Right renal cortex interstitium (tissue), 3 donors: ENCODE measurements at places on chromosomes 2 and 18.

DNA sequence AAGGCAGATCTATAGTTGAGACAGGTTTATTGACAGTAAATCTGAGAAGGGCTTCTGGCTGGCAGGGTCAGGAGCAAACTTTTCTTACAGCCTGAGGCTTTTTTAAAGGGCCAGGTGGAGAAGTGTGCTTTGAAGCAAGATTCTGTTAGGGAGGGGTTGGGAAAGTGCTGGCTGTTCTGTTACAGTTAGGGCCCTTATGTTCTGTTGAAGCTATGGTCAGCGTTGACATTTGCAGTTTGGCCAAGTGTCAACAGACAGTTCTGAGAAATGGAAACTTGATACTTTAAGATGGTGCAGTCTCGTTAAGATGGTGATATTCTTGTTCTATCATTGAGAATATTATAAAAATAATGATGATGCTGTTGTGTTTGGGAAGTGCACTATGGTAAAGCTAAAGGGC lies 154.2 kb downstream of the RDH14 start:
- DNase-seq: no peak

- no peak for DNase-seq
Measured at GRCh38 chr2:156452971-156453370, 16.8 kb downstream of the GPD2 start.

- no peak for DNase-seq
Measured at GRCh38 chr2:29012211-29012681, 31.1 kb downstream of the TOGARAM2 start.

DNA sequence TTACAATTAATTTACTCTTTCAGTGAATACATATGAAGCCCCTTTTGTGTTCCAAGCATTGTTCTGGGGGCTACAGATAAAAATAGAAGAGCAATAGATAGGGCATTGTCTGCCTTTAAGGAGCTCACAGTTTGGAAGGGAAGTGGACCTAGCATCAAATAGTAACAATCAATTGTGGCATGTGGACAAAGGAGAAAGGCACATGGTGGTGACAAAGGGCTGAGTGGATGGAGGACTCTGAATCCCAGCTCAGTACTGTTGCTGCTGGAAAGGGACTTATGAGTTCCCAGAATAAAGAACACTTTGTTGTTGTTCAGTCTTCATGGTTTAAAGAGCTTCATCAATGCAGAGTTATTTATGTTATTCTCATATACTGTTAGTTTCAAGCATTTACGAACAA lies 217.7 kb downstream of the HRH4 start:
- no peak for DNase-seq

DNA sequence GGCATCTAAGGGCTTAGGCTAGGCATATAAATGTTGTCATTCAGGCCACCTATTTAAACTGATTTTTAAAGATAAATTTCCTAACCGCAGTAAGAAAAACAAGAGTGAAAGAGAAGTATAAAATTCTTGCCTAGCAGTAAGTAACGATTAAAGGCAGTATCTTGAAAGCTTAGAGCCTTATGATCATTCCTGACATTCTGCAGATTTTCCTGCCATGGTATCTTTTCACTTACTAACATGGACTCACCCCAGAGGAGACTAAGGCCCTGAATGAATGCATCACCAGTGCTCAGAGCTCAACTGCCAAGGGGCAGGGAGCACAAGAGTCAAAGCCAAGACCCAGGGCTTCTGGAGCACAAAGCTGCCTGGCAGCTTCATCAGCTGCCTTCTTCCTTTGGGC lies 133.1 kb downstream of the GCA start:
- DNase-seq: no peak

GRCh38 chr2:222722327-222722946 lies 51.0 kb downstream of the MOGAT1 start:
- no peak for DNase-seq

- no peak for DNase-seq
Measured at GRCh38 chr18:79588636-79589481, 90.7 kb upstream of the CTDP1 start.

GRCh38 chr2:137096693-137097092 lies 331.3 kb downstream of the THSD7B start:
- no peak for DNase-seq

DNA sequence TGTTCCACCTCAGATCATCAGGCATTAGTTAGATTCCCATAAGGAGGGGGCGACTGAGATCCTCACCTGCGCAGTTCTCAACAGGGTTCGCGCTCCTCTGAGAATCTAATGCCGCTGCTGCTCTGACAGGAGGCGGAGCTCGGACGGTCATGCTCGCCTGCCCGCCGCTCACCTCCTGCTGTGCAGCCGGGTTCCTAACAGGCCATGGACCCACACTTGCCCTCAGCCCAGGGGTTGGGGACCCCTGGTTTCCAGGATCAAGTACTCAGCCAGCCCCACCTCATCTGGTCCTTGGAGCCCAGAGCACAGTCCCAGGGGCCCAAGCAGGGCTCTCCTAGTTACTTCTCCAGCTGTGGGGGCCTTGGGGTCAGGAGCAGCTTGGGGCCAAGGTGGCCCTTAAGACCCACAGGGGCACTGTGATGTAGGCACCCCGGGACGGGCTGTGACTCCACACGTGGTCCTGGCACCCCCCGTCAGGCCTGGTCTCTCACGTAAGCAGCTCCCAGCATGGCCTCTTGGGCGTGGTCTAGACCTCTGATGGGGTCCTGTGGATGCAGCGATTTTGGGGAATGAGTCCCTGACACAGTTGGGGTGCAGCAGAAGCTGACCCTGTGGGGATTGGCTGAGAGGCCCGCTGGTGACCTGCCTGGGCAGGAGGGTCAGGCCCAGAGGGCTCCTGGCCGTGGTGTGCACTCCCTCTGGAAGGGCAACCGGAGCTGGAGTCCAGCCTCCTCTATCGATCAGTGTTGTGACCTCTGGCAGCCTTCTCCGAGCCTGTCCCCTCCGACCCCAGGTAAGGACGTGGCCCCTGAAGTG lies 28.3 kb upstream of the OTOS start:
- DNase-seq: no peak

- DNase-seq: no peak
Measured at GRCh38 chr18:902229-902628, 2.4 kb upstream of the ADCYAP1 start.

DNA sequence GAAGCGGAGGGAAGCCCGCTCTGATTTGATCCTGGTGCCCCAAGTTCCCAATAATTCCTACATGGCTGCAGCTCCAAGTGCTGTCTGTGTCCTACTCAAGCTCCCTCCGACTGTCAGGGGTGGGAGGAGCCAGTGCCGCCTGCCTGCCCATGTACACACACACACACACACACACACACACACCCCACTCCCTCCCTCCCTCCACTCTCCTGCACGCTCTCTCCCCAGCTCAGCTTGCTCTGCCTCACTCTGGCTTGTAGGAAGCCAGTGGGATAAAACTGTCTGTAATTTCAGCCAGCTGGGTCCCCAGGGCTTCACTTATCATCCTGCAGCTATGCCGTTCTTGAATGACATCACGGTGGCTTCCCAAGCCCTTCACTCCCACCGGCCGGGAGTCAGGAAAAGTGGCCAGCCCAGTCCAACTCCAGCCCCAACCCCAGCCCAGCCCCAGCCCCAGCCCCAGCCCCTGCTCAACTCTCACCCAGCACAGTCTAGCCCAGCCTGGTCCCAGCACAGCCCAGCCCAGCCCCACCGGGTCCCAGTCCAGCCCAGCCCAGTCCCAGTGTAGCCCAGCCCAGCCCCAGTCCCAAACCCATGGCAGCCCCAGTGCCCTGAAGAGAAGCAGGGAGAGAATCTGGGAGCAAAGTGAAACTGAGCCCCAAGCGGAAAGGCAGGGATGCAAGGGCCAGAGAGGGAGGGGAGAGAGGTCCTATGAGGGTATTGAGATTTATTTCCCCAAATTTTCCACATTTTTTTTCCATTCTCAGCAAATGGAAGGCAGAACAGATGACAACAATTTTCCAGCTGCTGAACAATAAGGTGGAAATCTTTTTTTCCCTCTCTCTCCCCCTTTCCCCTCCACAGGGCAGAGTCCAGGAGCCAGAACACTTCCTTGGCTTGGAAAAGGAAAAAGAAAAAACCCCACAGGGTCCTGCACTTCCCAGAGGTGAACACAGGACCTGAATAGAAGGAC lies 144.0 kb downstream of the TNS1 start:
- peak; percentile 92 for DNase-seq

DNA sequence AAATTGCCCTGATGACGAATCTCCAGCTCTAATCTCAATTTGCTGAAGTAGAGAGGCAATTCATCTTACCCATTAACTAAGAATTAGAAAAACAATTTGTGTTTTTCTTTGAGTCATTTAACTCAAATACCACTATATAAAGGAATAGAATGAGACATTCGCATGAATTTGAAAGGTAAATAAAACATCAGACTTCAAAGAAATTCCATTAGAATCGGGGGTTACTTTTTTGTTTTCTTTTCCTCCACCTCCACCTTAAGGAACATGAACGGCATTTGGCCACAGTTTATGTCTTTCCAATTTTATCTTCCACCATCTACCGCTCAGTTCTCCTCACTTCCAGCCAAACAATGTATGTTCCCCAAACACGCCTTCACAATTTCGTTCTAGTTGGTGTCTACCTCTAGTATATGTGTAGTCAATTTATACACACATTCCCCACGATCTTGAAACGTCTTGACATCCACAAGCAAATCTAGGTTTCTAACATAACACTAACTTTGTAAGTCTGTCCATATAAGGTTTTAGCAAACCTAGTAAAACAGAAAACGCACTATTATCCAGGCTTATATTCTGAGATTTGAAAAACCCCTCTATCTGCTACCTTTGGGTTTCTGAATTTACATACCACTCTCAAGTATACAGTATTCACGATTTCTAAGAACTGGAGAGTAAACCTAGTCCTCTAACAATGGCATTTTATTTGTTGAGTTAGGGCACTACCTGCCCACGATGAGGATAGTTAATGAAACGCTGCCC lies 1.2 kb upstream of the SMCHD1 start:
- DNase-seq: peak; percentile 21

GRCh38 chr2:128215897-128216642 lies 102.6 kb downstream of the HS6ST1 start:
- no peak for DNase-seq

GRCh38 chr2:119225105-119225865 lies 1.7 kb downstream of the STEAP3 start:
- no peak for DNase-seq

DNA sequence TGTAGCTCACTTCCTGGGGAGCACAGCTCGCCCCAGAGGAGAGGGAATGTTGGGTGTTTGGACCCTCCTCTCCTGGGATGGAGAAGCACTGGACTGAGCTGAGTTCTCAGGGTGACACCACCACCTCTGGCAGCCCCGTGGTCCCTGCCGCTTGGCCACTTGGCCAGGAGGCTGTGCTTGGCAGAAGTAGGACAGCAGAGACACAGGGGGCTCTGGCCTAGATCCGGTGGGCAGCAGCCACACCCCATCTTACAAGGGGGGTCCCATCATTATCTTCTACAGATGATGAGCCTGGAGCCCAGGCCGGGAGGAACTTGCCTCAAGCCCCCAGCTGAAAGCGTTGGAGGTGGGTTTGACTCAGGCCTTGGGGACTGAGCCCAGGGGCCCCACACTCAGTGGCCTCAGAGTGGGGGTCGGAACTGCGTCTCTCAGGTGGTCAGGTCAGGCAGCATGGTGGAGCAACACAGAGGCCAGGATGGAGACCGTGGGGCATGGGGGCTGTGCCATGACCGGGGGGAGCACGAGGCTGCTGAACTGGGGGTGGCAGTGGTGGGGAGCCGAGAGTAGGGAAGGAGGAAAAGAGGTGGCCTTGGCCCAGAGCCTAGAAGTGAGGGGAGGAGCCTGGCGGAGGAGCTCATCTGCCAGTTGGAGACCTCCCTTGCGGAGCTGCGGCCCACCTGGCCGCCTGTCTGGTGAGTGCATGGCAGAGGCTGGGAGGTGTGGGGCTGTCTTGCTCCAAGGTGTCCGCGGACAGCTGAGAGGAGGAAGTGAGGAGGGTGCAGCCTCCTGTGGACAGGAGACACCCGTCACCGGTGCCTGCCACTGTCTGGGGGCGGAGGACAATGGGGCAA lies 63.6 kb upstream of the HDAC4 start:
- DNase-seq: no peak

GRCh38 chr18:65725251-65726050 lies 25.4 kb upstream of the CDH7 start:
- DNase-seq: no peak

- DNase-seq: no peak
Measured at GRCh38 chr2:165674780-165675179, 119.3 kb downstream of the GALNT3 start.

GRCh38 chr2:37529830-37530415 lies 141.5 kb downstream of the CDC42EP3 start:
- no peak for DNase-seq

DNA sequence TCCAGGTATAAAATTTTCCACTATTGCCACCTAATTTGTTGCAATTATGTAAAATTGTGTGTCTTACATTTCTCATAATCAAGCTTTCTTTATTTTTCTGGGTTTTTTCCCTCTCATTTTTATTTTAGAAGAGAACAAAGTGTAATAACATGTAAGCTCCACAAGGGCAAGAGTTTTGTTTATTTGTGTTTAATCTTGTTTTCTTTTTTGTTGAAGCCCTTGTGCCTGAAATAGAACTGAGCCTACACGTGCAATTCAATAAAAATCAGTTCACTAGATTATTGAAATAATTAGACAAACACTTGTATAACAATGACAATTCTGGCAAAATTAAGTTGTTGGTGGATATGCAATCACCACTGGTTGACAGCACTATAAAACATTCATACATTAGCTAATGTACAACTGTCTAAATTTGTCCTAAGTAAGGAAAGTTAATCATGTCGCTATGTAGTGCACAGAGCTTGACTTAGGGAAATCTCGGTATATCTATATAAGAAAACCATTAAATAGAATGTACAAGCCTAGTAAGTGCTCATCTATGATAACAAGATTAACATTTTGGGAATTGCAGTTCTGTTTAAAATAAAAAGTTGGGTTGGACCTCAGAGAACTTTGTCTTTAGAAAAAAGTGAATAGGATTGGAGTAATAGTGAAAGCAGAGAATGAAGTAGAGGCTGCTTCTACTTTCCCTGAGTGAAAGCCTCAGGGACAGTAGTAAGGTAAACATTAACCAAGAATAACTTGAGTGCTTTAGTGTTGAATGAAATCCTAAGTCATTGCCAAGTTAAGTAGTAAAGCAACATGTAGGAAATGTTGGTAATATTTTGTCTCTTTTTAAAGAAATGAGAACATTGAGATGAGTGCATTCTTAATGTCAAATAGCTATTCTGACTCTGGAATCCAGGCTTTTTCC lies 37.4 kb upstream of the NOL4 start:
- DNase-seq: peak; percentile 1

- DNase-seq: no peak
Measured at GRCh38 chr2:48841126-48841525, 85.6 kb upstream of the LHCGR start.

- peak; percentile 9 for DNase-seq
Measured at GRCh38 chr2:82790206-82791021, 1668.7 kb downstream of the SUCLG1 start.
